ENCODE measurements at places on chromosomes 6 and 20.

DNA sequence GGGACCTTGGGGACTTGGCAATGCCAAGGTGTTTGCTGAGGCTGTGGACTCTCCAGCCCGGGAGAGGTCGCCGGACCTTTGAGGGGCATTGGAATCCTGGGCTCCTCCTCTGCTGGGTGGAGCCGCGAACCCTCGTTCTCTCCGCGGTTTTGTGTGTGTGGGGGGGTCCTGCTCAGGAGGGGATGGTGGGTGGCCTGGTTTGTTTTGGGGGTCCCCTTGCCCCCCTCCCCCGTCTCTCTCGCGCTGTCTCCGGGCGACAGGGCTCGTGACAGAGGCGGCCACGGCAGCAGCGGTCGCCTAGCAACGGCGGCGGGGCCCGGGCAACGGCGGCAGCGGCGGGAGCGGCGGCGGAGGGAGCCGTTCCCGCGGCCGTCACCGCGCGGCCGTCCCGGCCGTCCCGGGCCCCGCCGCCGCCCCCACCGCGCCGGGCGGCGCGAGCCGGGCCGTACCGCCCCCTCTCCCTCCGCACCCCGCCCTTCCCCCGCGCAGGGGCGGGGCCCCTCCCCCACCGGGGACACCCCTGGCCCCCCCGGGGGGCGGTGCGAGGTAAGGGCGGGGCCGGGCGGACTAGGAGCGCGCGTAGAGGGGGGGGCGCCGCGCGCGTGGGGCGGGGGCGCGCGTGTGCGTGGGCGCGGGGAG is 7.8 kb downstream of the SYNGAP1 start:
- DNase-seq = peak; percentile 43

DNA sequence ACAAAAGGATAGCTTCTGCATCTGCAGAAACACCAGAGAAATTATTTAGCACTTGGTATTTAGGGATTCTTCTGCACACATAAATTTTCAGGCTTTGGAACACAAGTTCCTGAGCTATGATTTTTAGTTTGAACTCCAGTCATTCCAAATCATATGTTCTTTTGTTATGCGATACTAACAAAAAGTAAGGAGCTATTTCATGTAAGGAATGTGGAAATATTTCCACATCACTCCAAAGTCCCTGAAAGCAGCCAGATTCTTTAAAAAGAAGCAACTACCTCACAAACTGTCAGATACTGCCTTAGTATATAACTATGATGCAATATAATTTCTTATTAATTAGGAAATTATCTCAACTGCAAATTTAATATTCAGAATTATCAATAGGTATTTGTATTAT is 106.9 kb downstream of the RNGTT start:
- DNase-seq = no peak

DNA sequence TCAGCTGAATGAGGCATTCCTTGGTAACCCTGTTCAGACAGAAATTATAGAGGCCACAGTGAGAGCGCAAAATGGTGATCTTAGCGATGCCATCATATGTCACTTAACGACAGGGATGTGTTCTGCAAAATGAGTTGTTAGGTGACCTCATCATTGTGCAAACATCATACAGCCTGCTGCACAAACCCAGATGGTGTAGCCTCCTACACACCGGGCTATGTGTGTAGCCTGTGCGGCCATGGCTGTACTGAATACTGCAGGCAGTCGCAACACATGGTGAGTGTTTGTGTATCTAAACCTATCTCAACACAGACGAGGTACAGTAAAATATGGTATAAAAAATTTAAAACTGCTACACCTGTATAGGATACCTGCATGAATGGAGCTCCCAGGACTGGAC is 234.1 kb upstream of the PMEPA1 start:
- no peak for DNase-seq

- DNase-seq = no peak
These were observed 530.1 kb downstream of the HAO1 start for GRCh38 chr20:7410150-7410549.

DNA sequence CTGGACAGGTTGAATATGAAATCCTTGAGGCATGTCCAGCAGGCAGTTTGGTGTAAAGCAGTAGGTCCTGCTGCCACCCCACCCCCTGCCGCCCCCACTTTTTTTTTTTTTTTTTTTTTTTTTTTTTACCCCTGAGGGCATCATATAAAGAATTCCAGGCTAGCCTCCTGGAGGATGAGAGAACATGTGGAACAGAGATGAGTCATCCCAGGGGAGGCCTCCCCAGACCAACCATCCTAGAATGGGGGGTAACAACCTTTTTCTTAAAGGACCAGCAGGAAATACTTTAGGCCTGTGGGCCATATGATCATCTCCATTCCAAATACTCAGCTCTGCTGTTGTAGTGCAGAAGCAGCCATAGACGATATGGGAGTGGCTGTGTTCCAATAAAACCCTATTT is 170.9 kb downstream of the GJA10 start:
- no peak for DNase-seq

GRCh38 chr20:32442630-32443373 is 84.7 kb downstream of the ASXL1 start:
- no peak for DNase-seq

DNA sequence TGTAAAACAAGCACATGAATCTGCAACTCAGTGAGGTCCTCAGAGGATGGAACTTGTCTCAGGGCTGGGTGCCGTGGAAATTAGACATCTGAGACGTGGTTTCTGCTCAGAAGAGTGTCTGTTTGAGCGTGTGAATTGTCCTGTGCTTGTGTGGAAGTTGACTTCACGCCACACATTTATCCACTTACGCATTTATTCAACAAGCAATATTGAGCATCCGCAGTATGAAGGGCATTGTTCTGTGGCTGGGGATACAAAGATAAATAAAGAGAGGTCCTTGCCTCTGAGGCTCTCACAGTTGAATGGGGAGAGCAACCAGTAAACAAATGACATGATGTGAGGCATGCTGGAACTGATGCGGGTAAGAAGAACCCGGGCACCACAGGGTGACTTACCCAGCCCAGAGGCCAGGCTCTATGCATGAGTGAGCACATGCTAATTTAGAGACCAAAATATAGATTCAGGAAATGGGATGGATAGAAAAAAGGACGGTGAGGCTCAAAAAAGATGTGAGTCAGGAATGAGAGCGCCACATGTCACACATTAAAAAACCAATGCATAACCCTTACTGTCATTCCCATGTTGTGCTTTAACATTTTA is 60.4 kb downstream of the SOBP start:
- DNase-seq = no peak

GRCh38 chr6:1839361-1839760 is 229.6 kb downstream of the FOXC1 start:
- DNase-seq = no peak

GRCh38 chr6:147508866-147509608 is 547 bp downstream of the SAMD5 start:
- no peak for DNase-seq

- DNase-seq = no peak
These were observed 207.5 kb downstream of the CLIC5 start for GRCh38 chr6:45808042-45808645.

DNA sequence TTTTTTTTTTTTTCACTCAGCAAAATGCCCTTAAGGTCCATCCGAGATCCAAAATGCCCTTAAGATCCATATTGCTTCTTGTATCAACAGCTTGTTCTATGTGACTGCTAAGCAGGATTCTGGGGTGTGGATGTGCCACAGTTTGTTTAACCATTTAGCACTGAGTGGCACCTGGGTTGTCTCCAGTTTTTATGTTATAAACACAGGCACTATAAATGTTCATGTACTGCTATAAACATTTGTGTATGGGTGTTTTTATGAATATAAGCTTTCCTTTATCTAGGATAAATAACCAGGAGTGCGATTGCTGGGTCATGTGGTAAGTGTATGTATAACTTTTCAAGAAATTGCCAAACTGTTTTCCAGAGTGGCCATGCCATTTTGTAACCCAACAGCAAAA is 386.0 kb downstream of the RNGTT start:
- DNase-seq = no peak

- DNase-seq = no peak
These were observed 87.4 kb upstream of the PLCB4 start for GRCh38 chr20:8981482-8981881.

- DNase-seq = no peak
These were observed 222.2 kb downstream of the UST start for GRCh38 chr6:148968771-148969602.

GRCh38 chr6:44342489-44342888 is at the start of gene SPATS1:
SPATS1 (plus strand) TSS chr6:44342650; CDS start chr6:44343096, 446 bp downstream.
- no peak for DNase-seq

DNA sequence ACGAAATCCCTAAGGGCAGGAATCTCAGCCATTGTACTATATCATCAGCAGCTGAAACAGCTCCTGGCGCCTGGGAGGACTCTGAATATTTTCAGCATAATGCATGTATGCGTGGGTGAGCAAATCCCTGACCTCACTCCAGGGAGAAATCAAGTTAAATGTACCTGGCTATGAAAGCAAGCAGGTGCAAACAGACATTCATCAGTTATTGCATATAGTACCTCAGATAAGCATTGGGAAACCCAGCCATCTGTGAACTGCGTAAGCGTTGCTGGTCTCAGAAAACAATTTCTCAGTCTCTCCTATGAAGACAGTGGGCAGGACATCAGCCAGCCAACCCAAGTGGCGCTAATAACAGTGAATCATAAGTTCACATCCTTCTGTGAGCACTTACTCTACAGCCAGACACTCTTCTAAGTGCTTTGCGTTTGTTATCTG is 622.6 kb downstream of the EPM2A start:
- DNase-seq = no peak

DNA sequence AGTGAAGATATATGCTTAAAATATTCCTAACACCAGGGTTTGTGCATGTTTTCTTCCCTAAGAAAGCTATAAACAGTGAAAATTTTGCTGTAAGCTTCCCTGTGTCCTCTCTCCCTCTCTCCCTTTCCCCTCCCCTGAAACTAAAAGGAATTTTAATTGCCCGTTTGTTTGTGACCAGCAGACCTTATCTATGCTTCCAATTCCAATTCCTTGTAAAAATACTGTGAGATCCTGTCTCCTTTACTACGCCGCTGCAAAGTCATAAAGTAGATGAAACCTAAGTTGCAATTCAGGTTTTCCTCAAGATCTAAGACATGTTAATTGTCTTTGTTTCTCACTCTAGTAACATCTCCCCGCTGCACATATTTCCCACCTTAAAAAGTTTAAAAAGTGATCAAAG is 82.3 kb downstream of the DNAH8 start:
- no peak for DNase-seq

- peak; percentile 73 for DNase-seq
These were observed 929 bp downstream of the CDH22 start for GRCh38 chr20:46307139-46307998.

Data from stimulated activated CD4-positive, alpha-beta T cell treated with anti-CD3 and anti-CD28 coated beads, Interleukin-2, amount 100 ng/mL, for 48 hours (primary cell).